ENCODE measurements at places on chromosomes 3 and 15. TPM values are rescaled to one million over a fixed set of nuclear protein-coding genes. Genes with fewer than 3 reads are reported as not detected.

DNA sequence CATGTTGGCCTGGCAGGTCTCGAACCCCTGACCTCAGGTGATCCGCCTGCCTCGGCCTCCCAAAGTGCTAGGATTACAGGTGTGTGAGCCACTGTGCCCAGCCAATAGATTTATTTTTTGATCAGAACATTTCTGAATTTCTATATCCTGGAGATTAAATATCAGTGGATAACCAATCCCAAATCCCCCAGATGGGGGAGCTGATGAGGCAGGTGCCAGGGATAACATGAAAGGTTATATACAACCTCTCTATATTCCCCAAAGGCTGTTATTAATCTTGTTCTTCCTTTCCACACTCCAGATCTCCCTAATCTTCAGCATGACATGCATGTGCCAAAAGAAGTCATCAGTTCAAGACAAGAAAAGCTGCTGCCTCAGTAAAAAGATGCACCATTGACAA lies 112.3 kb downstream of the WDR76 start:
- DNase-seq, result no peak

GRCh38 chr15:59186501-59186900 lies 20.1 kb upstream of the LDHAL6B start:
- DNase-seq, result no peak

DNA sequence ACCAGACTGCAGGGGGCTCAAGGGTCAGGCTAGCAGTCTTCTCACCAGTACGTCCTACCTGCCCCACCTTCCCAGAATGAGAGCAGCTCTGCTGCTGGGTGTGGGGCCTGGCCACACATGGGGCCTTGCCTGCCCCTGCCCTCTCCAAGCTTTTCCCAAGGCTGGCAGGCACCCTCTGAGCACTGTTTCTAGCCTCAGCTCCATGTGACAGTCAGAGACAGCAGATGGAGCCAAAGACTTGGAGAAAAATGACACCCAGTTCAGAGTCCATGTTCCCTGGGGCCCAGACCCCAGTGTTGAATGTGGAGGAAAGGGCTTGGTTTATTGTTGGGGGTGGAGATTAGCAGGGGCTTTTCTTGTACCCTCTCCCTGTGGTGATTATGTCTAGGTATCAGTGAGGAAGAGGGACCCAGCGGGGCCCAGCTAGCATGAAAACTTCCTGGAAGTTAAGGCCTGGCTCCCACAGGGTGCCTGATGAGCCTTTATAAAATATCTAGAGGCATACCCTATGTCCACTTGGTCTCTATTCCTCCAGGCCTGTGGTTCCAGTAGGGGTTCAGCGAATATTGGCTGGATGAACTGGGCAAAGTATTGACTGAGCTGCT lies 153.8 kb downstream of the EEFSEC start:
- DNase-seq, result no peak

GRCh38 chr3:3907023-3907422 lies 107.8 kb downstream of the LRRN1 start:
- DNase-seq, result no peak

- DNase-seq, result no peak
Observed at GRCh38 chr3:155743606-155744005, 1.3 kb downstream of the PLCH1 start.

GRCh38 chr3:163916596-163917560 lies 1161.4 kb downstream of the SI start:
- DNase-seq, result no peak

- DNase-seq, result no peak
Observed at GRCh38 chr3:182078929-182079328, 367.2 kb downstream of the SOX2 start.

DNA sequence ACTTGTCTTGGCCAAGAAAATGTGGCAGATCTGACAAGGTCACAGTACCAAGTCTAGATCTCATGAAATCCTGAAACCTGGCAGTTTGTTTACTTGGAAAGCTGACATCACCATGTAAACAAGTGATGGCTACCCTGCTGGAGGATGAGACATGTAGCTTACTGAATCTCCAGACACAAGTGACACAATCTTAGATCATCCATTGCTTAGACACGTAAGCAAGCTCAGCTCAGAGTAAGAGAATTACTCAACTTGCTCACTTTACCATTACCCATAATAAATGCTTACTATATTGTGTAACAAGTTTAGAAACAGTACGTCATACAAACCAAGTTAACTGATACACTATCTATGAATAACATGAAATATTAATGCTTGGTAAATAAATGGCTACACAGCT lies 263.8 kb downstream of the TBC1D5 start:
- no peak for DNase-seq

- no peak for DNase-seq
Observed at GRCh38 chr15:28919201-28919635, 33.4 kb downstream of the APBA2 start.

DNA sequence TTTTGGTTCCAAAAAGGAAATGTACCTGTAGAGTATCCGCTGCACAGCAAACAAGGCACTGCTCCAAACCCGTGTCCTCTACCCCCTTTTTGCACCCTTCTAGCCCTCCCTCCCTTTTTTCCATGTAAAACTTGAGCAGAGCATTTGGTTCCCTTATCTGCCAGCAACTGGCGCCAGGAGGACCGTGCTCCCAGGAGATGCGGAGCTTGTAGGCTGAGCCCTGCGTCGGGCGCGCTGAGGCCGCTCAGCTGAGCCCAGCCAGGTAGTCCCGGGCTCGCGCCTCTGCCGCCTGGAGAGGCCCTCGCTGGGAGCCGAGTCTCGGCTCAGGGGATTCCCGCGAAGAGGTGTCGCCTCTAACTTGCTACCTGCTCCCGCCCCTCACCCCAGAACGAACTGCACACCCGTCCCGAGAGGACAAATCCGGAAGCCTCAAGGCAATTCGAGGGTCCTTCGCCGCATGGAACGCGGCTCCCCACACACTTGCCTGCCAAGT lies 575 bp downstream of the TRPM7 start:
- DNase-seq, result peak; percentile 84

- no peak for DNase-seq
Observed at GRCh38 chr3:13536432-13536831, 12.5 kb upstream of the FBLN2 start.

DNA sequence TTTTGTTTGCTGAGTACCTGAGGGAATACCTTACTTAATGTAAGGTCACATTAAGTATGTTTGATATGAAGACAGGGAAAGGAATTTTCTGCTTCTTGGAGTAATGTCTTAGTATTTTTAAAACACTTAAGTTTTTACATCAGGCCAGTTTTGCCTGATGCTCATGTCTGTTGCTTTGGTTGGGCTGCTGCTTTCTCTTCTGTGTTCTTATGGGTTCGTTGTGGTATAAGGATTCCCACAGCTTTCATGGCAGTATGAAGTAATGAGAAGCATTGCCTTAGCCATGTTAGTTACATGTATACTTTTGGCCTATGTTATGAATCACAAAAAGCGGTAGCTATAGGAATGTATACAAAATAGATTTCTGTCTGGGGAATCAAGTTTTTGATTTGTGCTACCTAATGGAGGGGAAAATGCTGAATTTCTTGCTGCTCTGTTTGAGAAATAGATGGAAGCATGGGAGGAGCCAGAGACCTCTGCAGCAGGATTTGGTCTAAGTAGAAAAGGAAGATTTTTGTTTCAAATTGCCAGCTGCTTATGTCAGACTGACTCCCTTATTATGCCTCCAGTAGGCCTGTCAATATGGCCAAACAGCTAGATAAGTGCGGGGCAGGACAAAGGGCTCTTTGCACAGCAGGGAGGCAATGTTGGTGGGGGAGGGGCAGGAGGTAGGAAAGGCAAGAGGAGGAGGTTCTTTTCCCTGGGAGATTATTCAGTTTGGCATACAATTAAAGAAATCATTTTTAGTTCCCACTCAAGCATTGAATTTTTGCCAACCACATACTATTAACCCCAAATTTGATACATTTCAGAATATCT lies 5.2 kb downstream of the SETD5 start:
- DNase-seq, result peak; percentile 35

- peak; percentile 31 for DNase-seq
Observed at GRCh38 chr15:73985101-73985873, 6.8 kb downstream of the STOML1 start.

Gene CYP11A1
- total RNA-seq, result 0.55 TPM

Gene RASGRF1
- total RNA-seq, result not detected

Gene CFAP100
- total RNA-seq, result not detected

Gene COPB2
- 69.2 TPM for total RNA-seq

Gene RFC4
- 9.7 TPM for total RNA-seq

Gene GAP43
- total RNA-seq, result 0.25 TPM
